Stimulated activated CD4-positive, alpha-beta T cell treated with anti-CD3 and anti-CD28 coated beads, Interleukin-15, amount 100 ng/mL, for 1 hour (primary cell): ENCODE measurements at places on chromosomes 13 and 19.

DNA sequence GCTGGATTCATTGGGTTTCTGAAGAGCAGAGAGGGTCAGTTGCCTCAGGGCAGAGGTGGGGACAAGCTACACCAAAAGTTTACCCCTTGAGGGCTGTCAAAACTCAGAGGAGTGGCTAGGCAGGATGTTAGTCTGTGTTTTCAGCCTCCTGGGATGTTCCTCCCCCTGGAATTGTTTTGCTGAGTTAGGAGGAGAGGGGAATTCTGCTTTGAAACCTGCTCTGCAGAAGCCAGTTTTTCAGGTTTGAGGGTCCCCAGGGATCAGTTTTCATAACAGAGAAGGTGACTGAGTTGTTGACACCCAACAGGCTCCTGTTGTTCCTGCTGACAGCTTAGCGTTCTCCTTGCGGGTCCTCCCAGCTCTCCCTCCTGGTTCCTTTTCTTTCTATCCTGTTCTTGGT, 121.9 kb upstream of the TMTC4 start:
- DNase-seq, result no peak

GRCh38 chr13:111862836-111863815, 203.8 kb upstream of the SOX1 start:
- DNase-seq, result no peak

GRCh38 chr13:32455594-32455903, 27.6 kb upstream of the N4BP2L1 start:
- no peak for DNase-seq

DNA sequence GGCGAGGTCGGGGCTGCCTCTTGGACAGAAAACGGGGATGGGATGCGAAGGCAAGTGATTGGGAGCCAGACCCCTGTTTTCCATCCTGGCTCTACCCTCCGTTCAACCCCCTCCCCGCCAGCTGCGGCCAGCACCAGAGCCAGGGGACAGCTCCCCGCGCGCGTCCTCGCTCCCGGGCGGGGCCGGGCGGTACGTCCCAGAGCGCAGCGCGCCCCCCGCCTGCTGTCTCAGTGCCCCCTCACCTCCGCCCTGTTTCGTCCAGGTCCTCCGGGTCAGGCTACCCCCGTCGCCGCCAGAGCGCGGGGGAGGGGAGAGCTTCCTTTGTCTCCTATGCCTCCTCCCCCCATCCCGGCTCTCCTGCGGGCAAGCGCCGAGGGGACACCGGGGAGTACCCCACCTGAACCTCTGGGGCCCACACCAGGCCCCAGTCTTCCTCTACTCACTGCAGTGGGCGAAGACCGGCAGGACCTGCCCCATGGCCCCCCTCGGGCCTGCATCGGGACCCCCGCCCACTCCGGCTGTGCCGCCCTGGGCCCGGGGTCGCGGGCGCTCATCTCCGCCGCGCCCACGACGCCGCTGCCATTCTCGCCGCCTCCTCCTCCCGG, 396 bp downstream of the RTN2 start:
- no peak for DNase-seq
